ENCODE measurements at places on chromosomes 13 and 19.

DNA sequence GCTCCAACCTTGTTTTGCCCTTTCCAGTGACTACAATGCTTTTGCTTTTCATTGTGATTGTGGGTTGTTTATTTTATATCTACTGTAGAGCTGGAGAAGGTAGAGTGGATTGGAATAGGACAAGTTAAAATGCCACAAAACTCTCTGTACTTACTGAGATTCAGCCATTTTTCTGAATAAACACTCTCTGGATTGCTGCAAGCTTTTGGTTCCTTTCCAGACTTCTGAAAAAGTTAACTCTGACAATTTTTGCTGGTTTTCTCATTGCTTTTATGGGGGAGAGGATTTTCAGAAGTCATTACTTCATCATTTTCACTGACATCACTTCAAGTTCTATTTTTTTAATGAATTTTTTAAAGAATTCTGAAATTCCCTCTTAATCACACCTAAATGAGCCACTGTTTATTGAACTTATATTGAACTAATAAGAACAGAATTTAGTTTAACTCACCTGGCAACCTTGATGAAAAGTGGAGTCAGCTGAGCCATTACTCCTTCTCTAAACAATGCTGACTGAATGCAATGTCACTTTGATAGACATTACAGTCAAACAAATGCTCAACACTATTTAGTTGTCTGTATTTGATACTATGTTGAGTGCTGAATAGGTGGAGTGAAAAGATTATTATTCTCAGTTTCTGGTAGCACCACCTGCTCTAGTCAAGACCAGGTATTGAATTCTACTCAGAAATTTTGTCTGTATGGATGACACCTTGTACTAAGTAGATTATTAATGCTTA lies 303.5 kb downstream of the DLEU7 start:
- DNase-seq: no peak

DNA sequence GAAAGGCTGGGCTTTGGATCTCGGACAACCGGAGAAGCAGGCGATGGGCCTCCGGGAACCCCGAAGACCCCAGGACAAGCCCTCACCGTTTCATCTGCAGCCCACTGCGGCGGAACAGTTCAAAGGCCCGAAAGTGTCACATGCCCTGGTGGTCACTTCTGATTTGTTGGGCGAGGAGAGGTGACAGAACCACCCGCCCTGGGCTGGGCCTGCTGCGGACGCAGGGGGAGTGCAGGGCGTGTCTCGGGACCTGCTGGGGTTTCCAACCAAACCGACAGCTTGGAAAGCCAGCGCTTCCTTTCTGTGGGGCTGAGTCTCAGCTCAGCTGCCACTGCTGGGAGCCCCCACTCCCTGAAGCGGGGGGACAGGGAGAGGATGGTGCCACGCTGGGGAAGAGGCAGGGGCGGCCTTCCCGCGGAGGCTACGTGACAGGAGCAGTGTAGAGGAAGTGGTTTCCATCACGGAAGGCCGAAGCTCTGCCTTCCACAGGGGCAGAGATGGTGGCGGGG lies 22.8 kb upstream of the ZBTB7A start:
- DNase-seq: no peak

DNA sequence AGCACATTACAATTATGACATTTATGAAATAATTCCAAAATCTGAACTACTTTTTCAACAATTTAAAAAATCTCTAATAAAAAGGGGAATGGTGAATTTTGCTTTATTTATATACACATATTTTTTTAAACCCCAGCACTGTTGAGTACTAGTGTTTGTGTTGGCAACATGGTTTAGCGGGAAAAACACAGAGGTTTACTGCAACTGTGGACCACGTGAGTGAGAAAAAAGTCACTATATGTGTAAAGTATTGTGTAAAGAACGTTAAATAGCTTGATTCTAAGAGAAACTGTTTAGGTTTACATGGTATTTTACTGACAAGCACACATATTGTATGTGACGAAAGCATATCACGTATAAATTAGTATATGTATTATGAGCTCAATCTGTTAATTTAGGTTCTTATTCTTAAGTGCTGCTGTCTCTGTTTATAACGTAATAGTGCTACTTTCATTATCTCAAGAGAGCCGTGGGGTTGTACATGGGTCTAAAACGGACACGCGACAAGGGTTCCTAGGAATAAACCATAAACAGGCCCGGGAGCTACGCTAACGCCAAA lies 617 bp downstream of the SKA3 start:
- DNase-seq: no peak

GRCh38 chr19:14320253-14320652 lies 61.0 kb upstream of the ADGRE5 start:
- no peak for DNase-seq

- DNase-seq: no peak
These were observed at the start of gene PLK5 for GRCh38 chr19:1523412-1524286. TSS of gene PLK5 (plus strand) at chr19:1524077. CDS start at chr19:1526997, 2,920 bp downstream.

DNA sequence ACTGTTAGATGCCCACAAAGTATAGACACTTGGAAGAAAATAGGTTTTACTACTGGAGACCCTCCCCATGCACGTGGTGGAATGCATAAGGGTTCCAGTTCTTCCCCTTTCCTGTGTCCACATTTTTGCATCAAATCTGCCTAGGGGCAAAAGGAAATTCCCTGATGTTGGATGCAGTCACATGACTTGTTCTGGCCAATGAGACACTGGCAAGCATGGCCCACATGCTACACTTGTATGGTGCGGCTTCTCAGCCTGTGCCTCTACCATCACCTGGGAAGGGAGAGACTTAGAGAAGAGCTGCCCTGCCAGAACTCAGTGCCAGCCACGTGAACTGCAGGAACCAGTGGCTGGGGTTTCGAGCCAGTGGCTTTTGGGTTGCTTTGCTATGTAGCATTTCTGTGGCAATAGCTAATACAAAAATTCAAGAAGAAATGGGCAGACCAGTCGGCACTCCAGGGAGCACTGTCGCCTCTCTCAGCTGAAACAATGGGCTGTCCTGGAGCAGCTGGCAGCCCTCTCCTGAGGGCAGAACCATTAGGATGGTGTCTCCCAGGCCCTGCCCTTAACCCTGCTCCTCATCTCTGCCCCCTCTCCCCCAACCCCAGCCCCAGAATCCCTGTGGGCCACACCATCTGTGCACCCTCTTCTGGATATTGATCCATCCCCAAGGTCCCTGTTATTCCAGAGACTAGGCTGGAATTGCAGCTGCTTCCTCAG lies 634.0 kb downstream of the UQCRFS1 start:
- DNase-seq: no peak

DNA sequence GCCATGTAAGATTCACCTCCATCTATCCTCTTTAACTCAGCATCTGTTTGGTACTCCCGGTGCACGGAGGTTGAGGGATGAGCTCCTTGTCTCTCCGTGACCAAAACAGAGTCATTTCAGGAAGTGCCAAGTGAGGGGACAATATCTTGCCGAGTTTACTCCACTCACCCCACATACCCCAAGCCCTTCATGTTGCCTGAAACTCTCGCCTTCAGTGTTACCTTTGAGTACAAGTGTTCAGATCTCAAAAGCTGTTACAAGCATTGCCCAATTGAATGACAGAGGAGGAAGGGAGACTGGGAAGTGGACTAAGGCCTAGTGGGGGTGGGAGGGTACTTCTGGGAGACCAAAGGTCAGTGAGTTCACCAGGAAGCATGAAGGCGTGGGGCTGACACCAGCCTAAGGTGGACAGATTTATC lies 6.0 kb upstream of the SIGLEC12 start:
- DNase-seq: no peak

DNA sequence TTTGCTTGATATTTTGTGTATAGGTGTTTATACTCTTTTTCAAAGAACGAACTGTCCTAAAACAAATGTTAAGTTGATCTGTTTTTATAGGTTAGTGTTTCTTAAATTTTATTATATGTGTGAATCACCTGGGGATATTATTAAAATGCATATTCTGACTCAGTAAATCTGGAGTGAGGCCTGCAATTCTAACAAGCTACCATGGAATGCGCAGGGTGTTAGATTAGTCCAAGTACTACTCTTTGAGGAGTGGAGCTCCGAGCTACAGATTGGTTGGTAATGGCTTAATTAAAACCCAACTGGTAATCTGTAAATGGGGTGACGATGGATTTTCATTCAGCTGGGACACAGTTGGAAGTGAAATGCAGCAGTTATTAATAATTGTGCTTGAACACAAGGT lies 214.1 kb upstream of the UFM1 start:
- no peak for DNase-seq

GRCh38 chr19:1366296-1366695 lies 17.4 kb upstream of the NDUFS7 start:
- DNase-seq: no peak

- no peak for DNase-seq
These were observed 969.7 kb downstream of the SLITRK1 start for GRCh38 chr13:82912564-82912963.

DNA sequence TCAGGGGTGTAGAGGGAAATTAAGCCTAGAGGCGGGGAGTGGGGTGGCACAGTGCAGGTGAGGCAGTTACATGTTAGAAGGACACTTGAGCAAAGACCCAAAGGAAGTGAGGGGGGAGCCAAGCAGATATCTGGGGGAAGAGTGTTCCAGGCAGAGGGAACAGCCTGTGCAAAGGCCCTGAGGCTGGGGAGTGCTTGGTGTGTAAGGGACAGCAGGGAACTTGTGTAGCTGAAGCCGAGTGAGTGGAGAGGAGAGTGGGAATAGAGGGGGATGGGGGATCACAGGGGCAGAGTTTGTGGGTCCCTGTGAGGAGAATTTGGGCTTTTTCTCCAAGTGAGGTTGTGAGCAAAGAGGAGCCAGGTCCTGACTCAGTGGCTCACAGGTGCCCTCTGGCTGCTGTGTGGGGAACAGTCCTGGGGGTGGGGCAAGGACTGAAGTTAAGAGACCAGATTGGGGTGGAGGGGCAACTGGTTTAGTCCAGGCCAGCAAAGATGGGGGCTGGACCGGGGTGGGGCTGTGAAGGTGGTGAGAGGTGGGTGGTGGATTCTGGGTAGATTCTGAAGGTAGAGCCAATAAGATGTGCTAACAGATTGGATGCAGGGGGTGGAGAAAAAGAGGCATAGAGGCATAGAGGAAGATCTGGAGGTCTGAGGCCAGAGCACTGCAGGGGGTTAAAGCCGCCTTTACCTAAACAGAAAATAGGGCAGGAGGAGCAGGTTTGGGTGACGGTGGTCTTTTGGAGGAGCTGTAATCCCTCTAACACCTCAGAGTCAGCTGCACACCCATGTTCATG lies 75.3 kb downstream of the CACNA1A start:
- no peak for DNase-seq

DNA sequence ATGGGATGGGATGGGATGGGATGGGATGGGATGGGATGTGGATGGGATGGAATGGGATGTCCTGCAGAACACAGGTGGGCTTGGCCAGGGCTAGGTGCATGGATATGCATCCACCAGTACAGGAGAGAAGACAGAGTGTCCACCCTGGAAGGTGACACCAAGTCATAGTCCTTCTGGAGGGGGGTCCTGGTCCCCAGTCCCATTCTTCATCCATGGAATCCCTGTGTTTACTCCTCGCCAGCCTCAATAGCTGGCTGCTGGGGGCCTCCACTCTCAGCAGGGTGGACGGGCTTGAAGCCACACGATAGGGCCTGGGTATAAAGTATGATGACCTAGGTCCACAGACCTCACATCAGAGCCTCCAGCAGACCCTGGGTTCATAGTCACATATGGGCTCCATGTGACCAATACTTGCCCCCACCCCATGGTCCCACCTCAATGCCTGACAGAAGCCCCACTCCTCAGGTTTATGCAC lies 40.1 kb downstream of the RFX2 start:
- no peak for DNase-seq

- DNase-seq: no peak
These were observed at the start of gene SIGLEC12 for GRCh38 chr19:51501594-51502263. TSS of gene SIGLEC12 (minus strand) at chr19:51501800. CDS start at chr19:51501733, 67 bp downstream.

- peak; percentile 79 for DNase-seq
These were observed 1.4 kb upstream of the SIX5 start for GRCh38 chr19:45770192-45771101.

- DNase-seq: no peak
These were observed 239.0 kb downstream of the RGCC start for GRCh38 chr13:41696163-41697003.

DNA sequence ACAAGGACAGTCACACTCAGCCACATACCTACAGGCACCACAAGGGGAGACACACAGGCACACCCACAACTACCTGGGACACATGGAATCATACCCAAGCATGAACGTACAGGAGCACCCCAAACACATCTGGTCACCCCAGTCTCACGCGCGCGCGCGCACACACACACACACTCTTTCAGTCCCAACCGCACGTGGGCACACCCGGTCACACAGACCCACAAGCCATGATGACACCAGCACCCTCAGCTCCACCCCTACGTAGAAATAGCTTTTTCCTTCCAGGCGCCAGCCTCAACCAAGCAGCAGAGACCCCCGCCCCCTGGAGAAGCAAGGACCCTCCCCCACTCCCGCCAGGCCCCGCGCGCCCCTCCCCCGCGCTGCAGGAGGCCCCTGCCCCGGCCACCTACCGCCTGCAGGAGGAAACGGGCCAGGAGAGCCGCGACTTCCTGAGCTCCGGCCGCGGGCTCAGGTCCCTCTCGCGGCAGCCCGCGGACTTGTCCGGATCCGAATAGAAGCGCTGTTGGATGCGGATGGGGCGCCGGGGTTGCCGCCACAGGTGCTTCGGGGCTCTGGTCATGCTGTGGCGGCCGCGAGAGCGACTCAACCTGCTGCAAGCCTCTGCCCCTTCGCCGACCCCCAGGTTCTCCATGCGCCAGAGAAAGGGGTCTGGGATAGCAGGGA lies 6.4 kb upstream of the PDE4C start:
- DNase-seq: no peak

DNA sequence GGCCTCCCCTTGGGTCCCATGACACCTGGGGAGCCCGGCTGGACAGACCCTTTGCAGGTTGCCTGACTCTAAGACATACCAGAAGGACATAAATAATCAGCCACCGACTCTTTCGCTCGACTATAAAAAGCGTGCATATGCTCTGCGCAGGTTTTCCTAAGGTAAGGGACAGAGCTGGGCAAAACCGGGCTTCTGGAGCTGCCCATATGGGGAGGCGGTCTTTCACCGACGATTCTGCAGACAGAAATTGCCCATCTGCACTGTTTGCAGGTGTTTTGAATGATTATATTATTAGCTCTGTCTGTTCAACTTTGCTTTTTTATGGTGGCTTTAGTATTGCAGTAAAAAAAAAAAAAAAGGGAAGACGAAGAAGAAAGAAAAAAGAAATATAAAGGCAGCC lies 347.2 kb downstream of the TSHZ3 start:
- no peak for DNase-seq

DNA sequence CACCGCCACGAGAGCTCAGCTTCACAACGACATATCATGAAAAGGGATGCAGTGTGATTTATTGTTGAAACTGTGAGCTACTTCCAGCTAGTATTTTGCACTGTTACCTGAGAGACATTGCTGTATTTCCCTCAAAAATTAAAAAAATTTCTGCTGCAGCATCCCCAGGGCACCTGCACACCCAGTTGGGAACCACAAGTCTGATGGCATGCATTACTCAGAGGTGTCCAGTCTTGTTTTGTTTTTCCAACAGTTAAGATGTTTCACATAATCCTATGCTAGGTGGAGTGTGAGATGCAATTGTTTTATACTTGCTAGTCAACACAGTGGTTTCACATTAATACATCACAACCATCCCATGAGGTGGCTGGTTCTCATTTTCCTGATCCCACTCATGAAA lies 285.2 kb downstream of the SHISA2 start:
- DNase-seq: no peak

GRCh38 chr13:60012488-60012887 lies 151.2 kb downstream of the DIAPH3 start:
- DNase-seq: no peak
